ENCODE measurements at places on chromosomes 2 and 18.
A peak's percentile ranks its signal among the peaks of the same experiment; 100 is the strongest.

- DNase-seq, result no peak
These were observed 836.0 kb upstream of the PIK3C3 start for GRCh38 chr18:41119031-41119430.

DNA sequence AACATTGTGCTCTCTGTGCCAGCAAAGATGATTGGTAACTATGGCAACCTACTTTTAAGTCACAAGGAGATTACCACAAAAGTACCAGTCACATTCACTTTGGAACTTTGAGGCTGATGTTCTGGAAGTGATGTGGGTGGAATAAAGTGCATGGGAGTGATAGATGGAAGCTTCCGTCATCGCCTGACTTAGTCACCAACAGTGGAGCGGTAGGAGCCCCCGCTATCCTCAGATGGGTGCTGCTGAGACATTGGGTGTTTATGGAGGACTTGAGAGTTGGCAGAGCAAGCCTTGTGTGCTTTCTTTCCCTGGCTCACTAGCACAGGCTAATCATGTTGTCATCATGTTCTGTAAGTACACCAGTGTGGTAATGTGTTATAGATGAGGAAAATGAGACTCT lies 4.6 kb downstream of the PPP1R7 start:
- no peak for DNase-seq

- DNase-seq, result no peak
These were observed 125.6 kb upstream of the CELF4 start for GRCh38 chr18:37691162-37691561.

DNA sequence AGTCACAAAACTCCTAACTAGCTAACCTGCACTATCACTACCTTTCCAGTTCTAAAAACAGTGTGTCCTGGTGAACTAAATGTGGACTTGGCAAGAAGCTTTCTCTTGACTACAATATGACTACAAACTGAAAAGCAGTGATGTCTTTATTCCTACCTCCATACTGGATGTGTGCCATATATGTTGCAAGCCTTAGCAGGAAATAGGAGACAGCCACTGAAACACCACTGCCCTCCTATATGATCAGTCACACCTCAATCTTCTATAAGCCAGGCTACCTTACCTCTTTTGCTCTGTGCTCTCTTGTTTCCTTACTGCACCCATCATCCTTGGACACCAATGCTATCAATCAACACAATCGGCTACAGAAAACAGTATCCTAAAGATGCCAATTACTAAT lies 34.1 kb downstream of the SS18 start:
- DNase-seq, result peak; percentile 2
